HT1080 (cell line): ENCODE measurements at places on chromosomes 5 and 9. TPM values are rescaled to one million over a fixed set of nuclear protein-coding genes. Genes with fewer than 3 reads are reported as not detected.

The REEP2 gene
- total RNA-seq: 1.6 and 2.6 TPM in 2 replicates

The HBEGF gene
- total RNA-seq: 55.7 and 61.2 TPM in 2 replicates

The WDR31 gene
- 0.43 TPM in 1 of 2 replicates, not detected in the other for total RNA-seq

The DDX46 gene
- total RNA-seq: 40.3 and 47.3 TPM in 2 replicates

The FOXE1 gene
- not detected in 2 replicates for total RNA-seq

The ENDOG gene
- 22.0 and 29.3 TPM in 2 replicates for total RNA-seq

The ZBTB6 gene
- 7.3 and 13.0 TPM in 2 replicates for total RNA-seq

The WHRN gene
- 2.0 and 3.1 TPM in 2 replicates for total RNA-seq

The BNC2 gene
- total RNA-seq: 7.4 and 13.5 TPM in 2 replicates

The SLC25A2 gene
- total RNA-seq: not detected in 2 replicates

The RNF208 gene
- total RNA-seq: 0.10 and 0.96 TPM in 2 replicates

The TUSC1 gene
- total RNA-seq: 9.5 and 11.5 TPM in 2 replicates

DNA sequence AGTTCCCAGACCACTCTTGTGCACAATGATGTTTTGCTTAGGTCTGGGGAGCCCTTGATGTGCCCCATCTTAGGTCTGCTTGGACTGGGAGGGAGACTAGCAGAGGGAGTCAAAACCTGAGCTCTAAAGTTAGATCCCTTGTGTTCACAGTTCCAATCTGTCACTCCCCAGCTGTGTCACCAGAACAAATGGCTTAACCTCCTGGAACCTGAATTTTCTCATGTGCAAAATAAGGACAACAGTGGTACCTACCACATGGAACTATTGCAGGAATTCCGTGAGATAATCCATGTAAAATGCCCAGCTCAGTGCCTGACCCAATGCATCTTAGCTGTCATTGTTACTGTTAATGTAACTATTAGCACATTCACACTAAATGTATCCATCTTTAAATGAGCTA lies 45.5 kb downstream of the GALNT10 start:
- DNase-seq: no peak

DNA sequence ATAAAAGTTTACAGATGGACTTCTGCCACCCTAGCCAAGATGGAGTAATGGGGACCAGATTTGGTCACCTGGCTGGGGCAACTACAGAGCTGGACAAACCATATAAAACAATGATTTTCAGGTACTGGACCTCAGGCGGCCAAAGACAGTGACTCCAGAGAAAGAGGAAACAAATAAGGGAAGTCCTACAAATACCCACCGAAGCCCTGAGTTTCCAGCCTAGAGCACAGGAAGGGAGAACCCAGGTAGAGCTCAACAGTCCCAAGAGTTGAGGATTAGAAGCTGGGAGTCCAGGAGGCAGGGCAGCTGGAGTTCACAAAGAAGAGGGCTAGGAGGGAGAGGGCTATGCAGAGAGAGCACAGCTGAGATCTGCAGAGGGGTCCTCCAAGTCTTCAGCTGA lies 106.7 kb upstream of the NR5A1 start:
- no peak for DNase-seq

GRCh38 chr5:74469234-74469994 lies 171.1 kb downstream of the ENC1 start:
- no peak for DNase-seq

- no peak for DNase-seq
Measured at GRCh38 chr9:85577353-85577952, 164.3 kb downstream of the AGTPBP1 start.

GRCh38 chr5:74166064-74166463 lies 474.5 kb downstream of the ENC1 start:
- DNase-seq: peak; percentile 73

DNA sequence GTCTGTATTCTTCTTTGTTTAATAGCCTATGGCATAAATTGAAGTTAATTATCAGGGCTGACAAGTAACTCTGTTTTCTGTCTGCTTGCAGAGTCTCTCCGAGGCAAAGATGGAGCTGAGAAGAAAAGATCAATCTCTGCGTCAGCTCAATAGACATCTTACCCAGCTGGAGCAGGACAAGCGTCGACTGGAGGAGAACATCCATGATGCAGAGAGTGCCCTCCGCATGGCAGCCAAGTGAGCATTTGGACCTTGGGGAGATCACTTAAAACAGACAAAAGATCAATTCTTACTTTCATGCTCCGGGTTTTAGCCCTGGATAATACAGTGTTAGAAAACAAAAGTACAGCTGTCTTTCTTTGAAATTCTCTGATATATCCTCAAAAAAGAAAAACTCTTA lies 293.8 kb downstream of the CCDC171 start:
- no peak for DNase-seq

DNA sequence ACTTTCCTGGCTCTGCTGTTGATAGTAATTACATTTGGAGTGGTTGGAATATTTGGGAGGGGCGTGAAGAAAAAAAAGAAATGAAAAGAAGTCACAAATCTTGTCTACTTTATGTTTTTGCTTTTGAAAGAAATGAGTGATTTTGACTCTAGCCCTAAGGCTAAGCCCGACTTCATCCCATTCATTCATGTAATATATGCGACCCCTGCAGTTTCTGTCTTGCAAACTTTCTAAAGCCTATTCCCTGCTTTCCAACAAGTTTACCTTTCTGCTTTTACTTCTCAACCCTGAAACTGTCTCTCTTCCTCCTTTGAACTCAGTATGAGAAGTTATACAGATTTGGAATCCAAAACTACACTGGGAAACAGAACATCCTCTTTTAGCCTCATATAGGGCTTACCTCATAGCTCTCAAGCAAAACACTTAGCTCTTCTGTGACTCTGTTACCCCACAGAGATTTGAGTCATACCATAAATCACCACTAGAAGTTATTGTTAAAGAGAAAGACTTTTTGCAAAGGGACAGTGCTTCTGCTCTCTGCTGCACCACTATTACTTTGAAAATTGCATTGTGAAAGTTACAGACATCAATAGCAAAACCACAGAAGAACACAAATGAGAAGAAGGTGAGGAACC lies 1.6 kb downstream of the CFAP95 start:
- DNase-seq: peak; percentile 40

GRCh38 chr9:105881021-105881420 lies 186.7 kb downstream of the TMEM38B start:
- no peak for DNase-seq

DNA sequence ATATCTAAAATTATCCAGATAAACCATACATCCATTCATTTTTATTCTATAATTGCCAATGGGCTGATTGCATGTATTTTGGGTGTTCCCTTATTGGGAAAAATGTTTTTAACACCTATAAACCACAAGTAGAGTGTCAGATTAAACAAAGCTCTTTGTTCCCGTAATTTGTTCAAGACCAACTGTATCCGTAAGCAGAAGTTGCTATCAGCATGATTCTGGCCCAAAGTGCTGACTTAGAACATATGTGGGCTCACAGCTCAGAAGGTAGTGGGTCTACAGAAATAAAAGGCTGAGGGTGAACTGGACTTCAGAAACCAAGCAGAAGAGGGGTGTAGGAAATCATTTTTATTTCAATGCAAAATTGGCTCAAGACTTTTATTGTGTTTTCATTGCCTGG lies 23.5 kb upstream of the IL7R start:
- no peak for DNase-seq

DNA sequence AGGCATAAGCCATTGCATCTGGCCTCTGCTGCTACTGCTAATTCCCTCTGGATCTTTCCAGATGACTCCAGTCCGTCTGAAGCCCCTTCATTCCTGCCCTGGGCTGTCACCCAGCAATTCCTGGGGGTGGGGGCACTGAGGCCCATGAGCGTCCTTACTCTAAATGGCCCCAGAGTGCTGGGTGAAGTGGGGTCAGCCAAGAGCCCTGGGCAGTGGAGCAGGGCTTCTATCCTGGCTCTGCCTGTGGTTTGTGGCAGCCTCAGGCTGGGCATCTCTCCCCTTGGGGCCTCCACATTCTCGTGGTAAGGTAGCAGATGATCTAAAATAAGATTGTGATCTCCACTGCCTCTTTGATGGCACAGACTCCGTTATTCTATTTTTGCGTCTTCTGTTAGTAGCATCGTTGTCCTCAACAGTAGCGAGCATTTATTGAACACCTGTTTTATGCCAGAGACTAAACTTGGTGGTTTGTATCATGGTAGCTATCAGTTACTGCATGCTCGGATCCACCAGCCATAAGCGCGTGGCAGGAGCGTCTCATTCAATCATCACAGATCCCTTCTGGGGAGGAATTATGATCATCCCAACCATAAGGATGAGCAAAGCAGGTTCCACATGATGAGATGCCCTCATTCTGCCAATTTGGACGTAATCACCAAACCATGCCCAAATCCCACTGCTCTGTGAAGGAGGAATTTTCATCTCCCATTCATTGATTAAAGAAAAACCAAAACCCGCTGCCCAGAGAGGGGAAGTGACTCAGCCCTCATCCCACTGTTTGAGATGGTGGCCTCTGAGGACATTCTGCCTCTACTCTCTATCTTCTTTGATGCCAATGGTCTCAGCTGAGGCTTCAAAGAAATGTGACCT lies 21.9 kb upstream of the DUSP1 start:
- DNase-seq: no peak

DNA sequence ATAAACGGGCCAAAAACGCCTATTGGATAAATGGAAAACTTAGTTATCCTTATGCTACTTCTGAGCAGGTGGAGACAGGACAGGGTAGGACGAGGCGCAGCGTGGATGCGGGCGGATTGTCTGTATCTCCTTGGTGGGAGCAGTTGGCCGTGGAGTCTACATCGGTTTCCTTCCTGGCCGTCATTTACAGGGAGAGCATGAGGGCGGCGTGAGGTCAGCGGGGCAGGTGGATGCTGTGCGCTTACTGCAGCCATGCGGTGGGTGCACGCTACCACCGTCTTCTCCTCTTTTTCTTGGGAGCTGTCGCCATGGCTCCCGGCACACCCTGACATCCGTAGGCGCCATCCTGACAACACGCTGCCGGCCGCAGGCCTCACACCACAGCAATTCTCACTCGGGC lies 121.3 kb downstream of the ADAMTS2 start:
- DNase-seq: no peak

- DNase-seq: peak; percentile 69
Measured at GRCh38 chr9:86948074-86948929, 996 bp upstream of the GAS1 start.

- DNase-seq: no peak
Measured at GRCh38 chr9:121344184-121344583, 25.9 kb downstream of the STOM start.

DNA sequence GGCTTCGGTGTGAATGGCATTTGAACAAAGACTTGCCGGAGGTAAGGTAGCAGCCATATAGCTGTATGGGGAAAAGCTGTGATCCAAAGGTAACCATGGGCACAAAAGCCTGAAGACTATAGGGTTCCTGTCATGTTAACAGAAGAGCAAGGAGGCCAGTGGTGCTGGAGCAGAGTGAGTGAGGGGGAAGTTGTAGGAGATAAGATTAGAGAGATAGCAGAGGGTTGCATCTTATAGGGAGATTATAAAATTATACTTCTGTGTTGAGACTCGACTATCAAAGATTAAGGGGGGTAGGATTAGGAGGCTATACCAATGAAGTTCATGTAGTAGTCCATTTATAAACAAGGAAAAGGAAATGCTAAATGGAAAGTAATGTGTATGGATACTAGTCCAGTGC lies 3.3 kb downstream of the NCBP1 start:
- no peak for DNase-seq

DNA sequence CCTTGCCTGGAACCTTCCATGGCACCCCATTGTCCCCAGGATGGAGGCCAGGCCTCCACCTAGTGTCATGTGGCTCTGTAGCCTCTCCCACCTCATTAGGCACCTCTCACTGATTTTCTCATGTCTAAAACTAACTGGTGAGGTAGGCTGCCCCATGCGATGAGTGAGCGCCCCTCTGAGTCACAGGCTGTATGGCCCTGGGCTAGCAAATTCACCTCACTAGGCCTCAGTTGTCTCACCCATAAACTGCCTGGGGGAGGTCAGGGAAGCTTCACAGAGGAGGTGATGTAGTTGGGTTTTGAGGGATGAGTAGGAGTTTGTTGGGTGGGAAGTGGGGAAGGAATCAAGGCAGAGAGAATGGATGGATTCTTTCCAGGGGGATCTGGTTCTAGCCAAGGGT lies 8.8 kb downstream of the RXRA start:
- DNase-seq: peak; percentile 60

DNA sequence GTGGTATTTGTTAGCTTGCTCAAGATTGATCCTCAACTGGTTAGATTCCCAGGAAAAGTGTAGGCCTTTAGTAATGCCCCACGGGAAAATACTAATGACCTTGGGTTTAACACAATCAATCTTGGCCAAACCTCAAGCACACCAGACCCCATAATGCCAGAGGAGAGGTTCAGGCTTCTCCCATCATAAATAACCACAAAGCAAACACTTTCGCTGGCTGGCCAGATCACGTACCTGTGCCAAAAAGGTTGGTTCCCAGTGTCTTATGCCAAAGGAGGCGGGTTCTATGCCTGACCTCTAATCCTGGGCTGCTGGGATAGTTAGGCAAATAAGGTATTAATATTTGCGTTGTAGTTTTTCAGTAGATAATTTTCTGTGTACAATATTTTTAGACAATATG lies 379.2 kb upstream of the CDH18 start:
- DNase-seq: no peak

GRCh38 chr9:108473209-108474112 lies 382.3 kb downstream of the ACTL7B start:
- DNase-seq: peak; percentile 76

DNA sequence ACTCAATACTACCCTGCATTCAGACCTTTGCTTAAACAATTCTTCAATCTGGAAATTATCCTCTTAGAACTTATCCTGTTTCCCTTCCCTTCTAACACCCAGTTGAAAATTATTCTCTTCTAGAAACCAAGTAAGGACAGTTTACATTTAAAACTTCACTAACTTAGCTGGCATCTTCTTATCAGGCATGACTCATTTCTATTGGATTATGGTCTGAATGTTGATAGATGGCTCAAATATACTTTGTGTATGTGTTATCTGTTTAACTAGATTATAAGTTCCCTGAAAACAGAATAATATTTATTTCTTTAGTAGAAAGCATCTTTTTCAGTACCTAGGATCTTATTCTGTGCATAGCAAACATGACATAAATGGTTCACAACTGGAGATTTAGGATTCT lies 161.9 kb downstream of the PPP2R2B start:
- no peak for DNase-seq

GRCh38 chr5:132655821-132656773 lies 1.9 kb upstream of the IL13 start:
- no peak for DNase-seq

- DNase-seq: no peak
Measured at GRCh38 chr5:89545076-89545475, 662.1 kb upstream of the MEF2C start.

GRCh38 chr9:115531410-115532125 lies 413.6 kb upstream of the TNC start:
- no peak for DNase-seq
